ENCODE measurements at places on chromosomes 1 and 21.

DNA sequence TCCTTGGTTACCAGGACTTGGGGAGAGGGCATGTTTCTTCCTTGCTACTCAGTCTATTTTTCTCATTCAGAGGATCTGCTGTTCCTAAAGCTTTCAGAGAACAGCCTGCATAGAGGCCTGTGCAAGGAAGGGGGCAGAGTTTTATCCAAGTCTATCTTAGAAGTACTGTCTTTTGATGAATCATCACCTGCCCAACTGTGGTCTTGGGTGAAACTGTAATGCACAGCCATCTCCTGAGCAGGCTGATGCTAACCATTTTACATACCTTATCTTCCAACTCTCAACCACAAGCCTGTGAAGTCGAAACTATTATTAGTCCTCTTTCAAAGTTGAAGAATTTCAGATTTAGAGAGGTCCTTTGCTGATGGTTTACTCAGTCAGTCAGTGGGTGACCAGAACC, 368.0 kb downstream of the HHAT start:
- DNase-seq = no peak

GRCh38 chr1:206589206-206589605, 23.1 kb downstream of the EIF2D start:
- peak; percentile 92 for DNase-seq

DNA sequence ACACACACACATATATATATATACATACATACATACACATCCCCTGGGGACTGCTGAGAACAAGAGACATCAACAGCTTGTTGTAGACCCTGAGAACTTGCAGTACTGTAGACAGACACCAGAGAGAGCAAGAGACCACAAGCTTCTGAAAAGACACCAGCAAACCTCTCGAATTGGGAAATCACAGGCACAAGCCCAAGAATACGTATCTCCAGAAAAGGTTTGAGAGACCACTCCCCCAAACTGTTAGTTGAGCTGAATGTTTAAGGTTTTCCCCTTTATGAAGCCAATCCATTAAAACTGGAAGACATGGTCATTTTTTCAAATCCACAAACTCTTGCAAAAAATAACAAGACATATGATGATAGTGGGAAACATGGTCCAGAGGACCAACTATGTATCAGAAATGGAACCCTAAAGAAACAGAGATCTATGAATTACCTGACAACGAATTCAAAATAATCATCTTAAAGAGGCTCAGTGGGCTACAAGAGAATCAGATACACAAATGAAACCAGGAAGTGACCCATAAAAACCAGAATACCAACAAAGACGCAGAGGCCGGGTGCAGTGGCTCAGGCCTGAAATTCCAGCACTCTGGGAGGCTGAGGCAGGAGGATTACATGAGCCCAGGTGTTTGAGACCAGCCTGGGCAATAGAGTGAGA, 45.1 kb downstream of the SLC2A1 start:
- DNase-seq = peak; percentile 79

DNA sequence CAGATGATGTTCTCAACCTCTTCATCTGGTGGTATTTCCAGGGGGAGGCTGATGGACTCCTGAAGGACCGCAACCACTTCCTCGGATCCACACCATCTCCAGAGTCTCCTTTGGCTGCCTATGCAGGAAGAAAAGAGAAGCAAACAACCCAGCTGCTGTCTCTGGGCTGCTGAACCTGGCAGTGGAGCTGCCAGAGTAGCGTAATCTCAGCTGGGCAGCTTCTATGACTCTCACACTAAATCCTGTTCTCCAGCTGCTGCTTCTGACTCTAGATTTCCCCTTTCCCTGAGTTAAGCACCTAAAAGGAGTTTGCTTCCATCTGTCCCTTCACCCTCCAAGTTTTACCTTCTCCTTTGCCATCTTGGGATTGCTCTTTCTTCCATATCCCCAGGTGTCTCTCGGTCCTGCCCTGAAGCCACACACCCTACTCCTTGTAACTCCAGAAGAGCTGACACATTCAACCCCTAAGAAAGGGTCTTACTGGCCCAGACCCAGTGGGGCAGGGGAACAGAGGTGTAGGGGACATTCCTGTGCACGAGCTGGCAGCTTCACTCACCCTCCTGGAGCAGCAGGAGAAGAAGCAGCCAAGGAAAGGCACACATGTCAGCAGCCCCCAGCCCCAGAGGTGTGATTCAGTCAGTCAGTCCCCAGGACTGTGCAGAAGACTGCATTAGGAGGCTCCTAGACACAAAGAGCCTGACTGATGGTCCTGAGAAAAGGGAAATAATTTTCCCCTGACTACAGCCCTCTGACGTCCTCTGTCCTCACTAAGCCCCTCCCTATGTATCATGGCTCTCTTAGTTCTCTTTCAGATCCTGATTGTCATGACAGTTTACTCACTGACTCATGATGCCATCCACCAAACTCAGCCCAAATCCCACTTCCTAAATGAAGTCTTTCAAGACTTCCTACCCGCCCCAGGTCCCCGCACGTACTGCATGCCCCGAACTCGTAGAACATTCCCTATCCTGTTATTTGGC, at the start of gene SLAMF9:
Gene SLAMF9, minus strand, starts transcription at position 702 of the 980 bp plus-strand sequence. Its CDS starts 100 bp downstream, at position 602.
- no peak for DNase-seq

DNA sequence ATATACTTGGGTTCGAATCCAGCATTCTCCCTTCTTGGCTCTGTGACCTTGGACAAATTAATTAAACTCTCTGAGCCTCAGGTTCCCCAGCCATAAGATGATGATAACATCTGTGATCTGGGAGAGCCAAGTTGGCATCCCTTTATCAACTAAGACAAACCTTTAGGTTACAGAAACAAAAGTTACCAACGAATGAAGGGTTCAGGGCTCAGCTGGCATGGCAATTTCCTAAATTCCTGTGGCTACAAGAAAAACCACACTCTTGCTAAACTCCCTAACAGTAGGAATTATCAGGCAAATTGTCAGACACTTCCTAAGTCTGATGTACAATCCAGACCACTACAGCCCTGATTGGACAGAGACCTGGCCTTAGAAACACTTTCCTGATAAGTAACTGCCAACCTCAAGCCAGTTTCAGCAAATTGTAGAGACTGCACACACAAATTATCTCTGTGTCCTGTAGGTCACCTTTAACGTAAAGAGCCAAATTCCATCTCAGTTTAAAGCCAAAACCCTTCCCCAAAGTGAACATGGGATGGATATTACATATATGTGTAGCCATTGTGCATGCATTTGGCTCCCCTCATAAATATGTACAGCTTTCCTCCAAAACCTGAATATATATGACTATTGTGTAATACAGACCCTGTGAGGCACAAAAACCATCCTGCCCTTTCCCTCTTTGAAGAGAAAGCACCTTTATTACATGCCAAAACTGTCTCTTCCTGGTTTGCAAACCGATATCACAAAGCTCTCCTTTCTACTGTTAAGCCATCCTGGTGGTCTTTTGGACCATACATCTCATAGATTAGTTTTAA, 39.5 kb upstream of the EDARADD start:
- DNase-seq = no peak

DNA sequence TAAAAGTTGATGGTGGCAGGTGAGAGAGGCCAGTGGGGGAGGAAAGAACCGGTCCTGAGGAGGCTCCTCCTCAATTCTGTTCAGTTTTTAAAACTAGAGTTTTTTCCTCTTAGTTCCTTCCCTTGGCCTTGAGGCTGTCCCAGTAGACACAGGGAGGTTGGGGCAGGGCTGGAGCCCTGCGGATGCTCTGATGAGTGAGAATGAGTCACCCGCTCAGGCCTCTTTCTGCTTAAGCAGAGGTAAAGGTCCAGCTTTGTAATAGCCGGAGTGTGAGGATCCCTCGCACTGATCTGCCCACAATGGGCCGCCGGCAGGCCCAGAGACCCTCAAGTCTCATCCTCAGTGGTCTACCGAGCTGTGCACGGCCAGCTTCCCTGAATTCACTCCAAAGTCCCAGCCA, 49.6 kb upstream of the IRF2BP2 start:
- peak; percentile 32 for DNase-seq

DNA sequence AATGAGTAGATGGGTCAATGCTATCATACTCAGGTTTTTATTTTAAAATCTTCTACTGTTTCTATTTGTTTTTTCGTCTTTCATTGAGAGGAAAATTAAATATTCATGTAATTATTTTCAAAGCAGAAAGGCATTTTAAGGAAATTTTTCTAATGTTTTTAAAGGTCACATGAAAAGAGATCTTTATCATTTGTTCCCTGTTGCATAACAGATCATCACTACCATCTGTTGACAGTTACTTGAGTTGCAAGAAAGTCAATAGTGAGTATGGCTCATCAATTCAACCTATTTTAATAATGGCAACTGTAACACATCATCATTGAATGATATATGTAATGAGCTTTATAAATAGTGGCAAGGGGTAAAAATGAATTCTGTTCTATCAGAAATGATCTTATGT, 369.7 kb downstream of the DPYD start:
- no peak for DNase-seq

- peak; percentile 76 for DNase-seq
These were observed 825 bp downstream of the DCAF8 start for GRCh38 chr1:160261556-160261892.

- DNase-seq = no peak
These were observed 3.9 kb upstream of the RGS1 start for GRCh38 chr1:192571668-192572067.

GRCh38 chr1:114108751-114109255, 44.9 kb downstream of the SYT6 start:
- no peak for DNase-seq

DNA sequence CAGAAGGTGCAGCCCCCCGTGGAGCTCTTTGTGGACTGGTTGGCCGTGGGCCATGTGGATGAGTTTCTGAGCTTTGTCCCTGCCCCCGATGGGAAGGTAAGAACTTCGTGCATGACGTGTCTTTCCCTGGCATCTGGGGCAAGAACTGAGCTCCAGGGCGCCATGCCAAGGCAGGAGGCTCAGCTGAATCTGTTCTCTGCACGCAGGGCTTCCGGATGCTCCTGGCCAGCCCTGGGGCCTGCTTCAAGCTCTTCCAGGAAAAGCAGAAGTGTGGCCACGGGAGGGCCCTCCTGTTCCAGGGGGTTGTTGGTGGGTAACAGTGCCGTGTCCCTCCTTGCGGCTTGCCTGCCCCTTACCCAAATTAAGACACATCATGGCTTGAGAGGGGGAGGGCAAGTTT, 27.7 kb downstream of the PADI3 start:
- DNase-seq = no peak

DNA sequence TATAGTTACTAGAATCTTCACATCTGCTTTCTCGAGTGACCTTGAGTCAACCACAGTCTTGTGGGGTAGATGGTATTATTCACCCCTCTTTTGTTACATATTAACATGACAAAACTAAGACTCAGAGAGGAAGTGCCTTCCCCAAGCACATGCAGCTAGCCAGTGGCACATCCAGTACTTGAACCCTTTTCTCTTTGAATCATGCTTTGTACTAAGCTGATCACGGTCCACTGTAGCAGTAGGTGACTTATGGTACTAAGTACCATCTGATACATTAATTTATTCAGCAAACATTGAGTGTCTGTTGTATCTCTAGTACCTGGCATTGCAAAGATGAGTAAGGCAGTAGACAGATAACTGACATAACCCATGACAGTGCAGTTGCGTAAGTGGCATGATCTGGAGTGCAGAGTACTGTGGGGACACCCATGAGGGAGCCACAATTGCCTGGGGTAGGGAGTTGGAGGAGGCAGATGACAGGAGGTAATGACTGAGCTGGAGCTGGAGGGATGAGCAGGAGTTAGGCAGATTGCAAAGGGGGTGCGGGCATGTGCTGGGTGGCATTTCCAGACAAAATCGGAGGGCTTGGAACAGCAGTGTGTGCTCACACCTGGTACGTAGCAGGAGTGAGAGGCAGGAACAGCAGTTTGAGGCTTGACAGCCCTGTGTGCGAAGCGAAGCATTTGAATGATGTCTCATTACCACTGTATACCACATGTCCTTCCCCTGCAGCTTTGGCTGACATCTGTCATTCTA, 29.8 kb downstream of the UCK2 start:
- no peak for DNase-seq

GRCh38 chr1:90513956-90514355, 203.1 kb downstream of the BARHL2 start:
- no peak for DNase-seq

DNA sequence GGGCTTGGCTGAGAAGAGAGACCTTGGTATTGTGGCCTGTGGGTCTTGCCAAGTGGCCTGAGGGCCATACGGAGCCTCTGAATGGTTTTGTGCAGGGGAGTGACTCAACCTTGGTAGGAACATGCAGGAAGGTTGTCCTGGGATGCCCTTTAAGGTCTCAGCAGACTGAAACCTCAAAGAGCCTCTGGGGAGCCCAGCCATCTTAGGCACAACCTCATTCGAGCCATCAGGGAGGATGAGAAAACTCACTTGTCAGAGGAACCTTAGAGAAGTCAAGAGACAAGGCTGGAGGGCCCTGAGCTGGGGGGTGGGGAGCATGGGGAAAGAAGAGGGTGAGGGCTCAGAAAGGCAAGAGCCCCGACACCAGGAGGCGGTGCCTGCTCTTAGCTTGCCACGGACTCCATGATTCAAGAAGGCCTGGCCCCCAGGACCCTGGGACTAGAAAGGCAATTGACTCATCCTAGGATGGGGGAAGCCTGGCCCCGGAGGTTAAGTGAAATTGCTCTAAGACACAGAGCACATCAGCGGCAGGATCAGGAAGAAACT, 13.0 kb downstream of the IFI6 start:
- DNase-seq = no peak

GRCh38 chr1:176989754-176990153, 174.8 kb downstream of the ASTN1 start:
- DNase-seq = no peak

GRCh38 chr1:166069390-166069789, 97.4 kb downstream of the FAM78B start:
- DNase-seq = no peak

DNA sequence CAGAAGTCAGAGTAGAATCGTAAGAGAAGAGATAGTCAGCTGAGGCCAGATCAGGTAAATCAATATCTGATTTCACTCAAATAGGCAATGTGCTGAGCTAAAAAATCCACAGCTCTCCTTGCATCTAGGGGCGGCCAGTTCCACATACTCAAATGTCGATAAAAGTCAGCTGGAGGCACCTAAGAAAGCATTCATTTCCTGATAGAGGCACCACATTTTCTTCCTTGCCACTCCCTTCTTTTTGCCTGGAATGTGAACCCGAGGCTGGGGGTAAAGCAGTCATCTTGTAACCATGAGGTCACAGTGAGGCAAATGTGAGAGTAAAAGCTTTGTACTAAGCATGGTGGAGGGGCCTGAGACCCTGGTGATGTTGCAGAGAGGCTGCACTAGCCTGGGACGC, 24.2 kb upstream of the CTPS1 start:
- no peak for DNase-seq

- DNase-seq = peak; percentile 57
These were observed 202.0 kb downstream of the USH2A start for GRCh38 chr1:216221260-216221700.

- DNase-seq = no peak
These were observed 29.9 kb downstream of the EPHA8 start for GRCh38 chr1:22592919-22593790.

DNA sequence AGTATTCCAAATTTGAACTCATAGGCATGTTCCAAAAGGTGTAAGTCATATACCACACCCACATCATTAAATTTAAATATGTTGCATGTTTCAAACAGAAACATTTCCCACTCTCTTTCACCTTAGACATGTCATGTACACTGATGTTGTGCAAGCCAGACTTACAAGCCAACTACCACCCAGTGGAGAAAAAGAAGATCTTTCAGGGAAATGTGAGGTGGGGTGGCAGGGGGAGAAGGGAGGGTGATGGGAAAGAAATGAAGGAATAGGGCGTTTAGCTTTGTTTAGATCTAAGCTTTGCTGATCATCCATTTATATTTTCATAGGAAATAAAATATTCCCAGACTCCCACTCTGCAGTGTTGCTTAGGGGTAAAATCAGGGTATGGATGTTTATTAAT, 1.6 kb downstream of the NEGR1 start:
- DNase-seq = no peak

GRCh38 chr1:78722521-78722920, 72.9 kb downstream of the IFI44 start:
- no peak for DNase-seq

Data from AG04450 (cell line).